ENCODE measurements at places on chromosomes 12 and 14.

DNA sequence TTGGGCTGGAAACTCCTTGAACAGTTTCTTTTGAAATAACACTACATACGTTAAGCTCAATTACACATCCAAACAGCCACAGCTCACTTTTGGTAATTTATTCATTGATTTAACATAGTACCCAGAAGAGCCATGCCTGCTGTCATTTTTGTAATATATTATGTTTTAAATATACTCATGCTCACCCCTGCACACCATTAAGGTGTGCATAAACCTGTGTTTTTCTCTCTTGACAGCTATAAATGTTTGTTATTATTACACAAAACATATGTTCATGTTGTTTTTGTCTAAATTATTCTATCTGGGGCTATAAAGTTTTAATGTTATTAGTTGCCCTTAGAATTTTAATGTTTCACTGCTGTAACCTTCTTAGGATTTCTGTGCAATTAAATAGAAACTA is 296.1 kb downstream of the AKAP6 start:
- DNase-seq = no peak

DNA sequence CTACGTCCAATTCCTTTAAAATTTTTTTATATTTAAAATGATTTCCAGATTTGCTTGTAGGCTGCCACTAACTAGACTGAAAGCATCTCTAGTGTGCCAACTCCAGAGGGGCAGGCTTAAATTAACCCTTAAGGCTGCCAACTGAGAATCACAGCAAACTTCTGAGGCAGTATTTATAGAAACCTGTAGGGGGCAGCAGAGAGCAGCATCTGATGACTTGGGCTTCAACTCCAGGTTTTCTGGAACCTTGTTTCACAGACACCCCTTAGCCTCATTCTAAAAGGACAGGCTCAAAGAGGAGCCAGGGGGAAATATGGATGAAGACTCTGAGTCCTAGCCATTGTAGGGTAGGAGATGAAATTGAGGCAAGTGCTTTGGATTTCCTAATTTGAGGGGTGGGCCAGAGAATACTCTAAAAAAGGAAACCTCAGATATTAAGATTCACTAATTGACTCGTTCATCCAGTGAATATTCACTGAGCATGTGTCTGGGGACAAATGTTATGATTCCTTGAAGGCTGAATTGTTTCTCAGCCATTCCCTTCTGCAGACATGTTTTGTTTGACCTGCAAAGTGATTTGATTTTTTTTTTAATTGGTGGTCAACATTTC is 63.3 kb upstream of the HSPB8 start:
- no peak for DNase-seq

DNA sequence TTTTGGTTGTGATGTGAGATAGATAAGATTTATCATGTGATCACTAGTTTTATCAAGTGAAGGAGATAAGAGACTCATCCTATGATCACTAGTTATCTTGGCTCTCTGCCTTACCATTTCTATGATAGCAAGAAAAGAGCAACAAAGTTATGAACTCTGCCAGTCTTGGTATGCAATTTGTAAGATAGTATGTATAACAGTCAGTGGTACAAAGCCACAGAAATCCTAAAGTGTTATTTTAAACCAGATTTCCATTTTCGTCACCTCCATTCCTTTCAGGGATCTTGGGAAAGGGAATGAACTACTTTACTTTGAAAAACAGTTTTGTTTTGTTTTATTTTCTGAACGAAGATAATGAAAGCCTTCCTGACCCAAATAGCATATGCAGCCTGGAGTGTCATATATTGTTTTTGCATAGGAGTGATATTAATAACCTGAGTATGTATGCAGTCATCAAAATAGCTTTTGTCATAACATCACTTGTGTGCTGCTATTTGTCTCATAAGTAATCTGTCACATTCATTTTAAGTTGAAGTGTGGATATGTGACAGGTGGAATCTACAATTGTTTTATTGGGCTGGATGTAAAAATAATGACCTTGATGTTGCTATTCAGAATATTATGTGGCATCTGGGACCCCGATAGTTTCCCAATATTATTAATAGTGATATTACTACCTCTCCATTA is 35.0 kb downstream of the FLRT2 start:
- no peak for DNase-seq

DNA sequence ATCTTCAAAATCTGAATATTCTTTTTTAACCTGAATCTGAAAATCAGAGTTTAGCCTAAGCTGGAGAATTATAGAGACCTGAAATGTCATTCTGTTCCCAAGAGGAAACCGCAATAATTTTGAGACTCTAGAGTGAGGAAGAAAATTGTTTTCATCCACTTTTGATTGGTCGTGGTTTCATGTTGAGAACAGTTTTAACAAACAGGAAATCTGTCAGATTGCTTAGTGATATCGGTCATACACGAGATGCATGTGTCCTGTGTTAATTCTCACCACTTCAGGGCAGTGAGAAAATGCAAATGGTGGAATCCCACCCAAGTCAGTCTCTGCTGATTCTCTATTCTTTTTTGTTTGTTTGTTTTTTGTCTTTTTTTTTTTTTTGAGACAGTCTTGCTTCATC is 1498.5 kb upstream of the TMEM132C start:
- DNase-seq = no peak

DNA sequence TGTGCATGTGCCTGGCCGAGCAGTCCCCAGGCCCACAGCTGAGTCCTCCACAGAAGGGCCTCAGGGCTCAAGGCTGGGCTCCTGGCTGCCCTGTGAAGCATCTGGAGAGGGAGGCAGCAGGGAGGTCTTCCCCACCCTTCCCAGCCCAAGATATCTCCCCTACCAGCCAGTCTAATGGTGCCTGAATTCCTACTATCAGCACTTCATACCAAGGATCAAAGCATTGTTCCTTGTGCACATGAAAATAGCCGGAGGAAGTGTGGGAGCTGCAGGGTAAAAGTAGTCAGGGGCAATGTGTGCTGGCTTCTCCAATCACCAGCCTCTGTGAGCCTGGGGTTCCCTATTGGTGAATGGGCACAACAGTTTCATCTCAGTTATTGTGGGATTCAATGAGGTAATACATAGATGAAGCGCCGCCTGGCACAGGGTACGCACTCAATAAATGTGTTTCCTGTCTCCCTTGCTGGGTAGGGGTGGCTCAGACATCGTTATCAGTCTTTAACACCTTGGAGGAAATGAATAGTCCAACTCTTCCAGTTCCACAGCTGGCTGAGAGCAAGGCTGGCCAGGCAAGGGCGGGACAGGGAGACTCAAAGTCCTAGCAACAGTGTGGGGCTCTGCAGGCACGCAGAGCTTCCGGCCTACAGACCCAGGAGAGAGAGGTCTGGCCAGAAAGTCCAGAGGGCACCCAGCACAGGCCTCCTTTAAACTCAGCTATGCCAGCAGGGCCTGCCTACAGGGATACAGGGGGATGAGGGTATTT is 39.1 kb upstream of the PNMA1 start:
- no peak for DNase-seq

DNA sequence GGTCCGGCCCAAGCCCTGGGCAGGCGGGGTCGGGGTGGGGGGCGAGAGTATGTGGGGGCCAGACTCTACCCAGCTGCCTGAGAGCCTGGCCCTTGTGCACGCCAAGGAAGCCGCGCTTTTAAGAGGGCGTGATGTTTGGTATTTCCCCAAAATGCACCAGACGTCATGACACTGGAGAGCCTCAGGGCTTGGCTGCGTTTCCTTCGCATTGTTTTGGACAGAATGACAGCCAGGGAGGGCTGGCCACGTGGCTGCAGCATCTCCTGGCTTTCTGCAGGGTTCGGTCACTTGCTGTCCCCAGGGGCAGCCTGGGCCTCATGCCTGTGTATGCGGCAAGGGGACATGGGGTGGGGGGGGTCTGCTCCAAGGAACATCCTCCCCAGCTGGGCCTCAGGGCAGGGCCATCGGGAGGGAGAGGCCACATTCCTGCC is 16.1 kb upstream of the NUDT14 start:
- DNase-seq = no peak

GRCh38 chr14:103052407-103052806 is 4.9 kb downstream of the CDC42BPB start:
- no peak for DNase-seq
